Stimulated activated CD4-positive, alpha-beta T cell treated with anti-CD3 and anti-CD28 coated beads, Interleukin-1b, Interleukin-23, amount 100 ng/mL, for 48 hours (primary cell): ENCODE measurements at places on chromosomes 5 and 9.
A peak's percentile ranks its signal among the peaks of the same experiment; 100 is the strongest.

DNA sequence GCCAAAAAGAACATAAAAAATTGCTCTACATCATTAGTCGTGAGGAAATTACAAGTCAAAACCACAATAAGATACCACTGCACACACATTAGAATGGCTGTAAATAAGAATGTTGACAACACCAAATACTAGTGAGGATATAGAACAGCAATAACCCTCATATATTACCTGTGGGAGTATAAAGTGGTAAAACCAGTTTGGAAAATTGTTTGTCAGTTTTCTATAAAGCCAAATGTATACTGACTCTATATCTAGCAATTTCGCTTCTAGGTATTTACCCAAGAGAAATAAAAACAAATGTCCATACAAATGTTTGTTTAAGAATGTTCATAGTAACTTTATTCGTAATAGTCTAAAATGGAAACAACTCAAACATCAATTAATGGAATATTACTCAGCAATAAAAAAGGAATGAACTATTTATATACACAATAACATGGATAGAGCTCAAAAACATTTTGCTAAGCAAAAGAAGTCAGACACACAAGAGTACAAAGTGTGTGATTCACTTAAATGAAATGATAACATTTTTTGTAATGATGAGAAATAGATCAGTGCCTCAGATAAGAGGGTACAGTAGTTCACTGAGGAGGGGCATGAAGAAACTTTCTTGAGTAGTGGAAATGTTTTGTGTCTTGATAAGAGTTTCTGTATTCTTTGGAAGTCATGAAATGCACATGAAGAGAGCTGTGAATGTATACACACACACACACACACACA lies 219.6 kb upstream of the ZNF462 start:
- DNase-seq = no peak

DNA sequence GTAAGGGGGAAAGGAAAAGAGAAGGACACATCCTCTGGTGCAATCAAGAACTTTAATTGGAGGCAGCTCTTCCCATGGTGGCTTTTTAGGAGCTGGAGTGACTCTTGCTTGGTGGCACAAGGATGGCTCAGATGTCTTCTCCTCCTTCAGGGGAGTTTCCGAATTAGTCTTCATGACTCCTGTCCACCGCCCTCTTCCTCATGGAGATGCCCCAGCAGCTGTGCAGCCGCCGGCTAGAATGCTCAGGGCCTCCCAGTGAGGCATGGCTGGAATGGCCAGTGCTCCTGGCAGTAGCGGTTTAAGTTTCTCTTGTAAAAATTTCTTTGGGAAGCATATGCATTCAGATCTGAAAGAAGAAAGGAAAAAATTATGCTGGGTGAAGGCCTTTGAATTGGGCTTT lies 8.8 kb upstream of the TEX53 start:
- DNase-seq = no peak

DNA sequence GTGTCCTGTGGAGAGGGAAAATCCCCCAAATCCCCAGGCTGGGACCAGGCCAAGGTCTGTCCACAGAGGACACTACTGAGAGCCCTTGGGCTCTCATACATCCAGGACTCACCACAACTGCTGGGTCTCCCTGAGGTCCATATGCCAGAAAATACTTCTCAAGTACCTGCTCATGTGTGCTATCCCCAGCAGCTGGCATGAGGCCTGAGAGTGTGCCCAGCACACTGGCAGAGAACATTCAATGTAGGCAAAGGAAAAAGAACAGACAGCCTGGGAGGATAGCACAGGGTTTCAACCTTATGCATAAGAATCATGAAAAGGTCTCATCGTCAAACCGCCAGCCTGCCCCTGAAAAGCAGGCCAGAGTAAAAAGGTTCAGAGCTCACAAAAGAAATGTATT lies 154.1 kb upstream of the TAS2R1 start:
- DNase-seq = no peak

- DNase-seq = peak; percentile 54
Observed at GRCh38 chr9:2016408-2017330, 1.5 kb downstream of the SMARCA2 start.

DNA sequence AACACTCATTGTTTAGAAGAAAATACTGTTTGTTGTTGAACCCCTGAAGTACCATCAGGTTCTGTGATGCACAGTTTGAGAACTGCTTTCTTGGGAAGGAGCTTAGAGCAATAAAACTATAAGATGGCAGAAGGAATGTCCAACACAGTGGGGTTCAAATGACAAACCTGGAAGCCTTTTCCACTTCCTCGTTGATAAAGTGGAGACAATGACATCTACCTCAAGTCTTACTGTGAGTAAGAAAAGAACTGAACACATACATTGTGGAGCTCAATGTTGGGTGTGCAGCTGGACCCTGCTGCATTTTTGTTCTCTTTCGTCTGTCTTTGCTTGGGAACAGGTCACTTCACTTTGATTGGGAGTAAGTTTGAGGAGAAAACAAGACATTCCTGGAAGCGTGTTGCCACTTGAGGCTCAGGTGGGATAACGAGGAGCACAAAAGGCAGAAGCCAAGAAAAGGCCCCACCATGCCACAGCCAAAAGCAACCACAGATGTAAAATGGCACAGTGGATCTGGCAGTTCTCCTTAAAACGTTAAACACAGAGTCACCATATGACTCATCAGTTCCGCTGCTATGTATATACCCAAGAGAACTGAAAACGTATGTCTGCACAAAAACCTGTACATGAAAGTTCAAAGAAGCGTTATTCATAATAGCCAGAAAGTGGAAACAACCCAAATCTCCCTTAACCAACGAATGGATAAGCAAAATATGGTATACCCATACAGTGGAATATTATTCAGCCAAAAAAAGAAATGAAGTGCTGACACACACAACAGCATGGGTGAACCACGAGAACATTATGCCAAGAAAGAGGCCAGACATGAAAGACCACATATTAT lies 42.9 kb upstream of the SUB1 start:
- DNase-seq = peak; percentile 28

DNA sequence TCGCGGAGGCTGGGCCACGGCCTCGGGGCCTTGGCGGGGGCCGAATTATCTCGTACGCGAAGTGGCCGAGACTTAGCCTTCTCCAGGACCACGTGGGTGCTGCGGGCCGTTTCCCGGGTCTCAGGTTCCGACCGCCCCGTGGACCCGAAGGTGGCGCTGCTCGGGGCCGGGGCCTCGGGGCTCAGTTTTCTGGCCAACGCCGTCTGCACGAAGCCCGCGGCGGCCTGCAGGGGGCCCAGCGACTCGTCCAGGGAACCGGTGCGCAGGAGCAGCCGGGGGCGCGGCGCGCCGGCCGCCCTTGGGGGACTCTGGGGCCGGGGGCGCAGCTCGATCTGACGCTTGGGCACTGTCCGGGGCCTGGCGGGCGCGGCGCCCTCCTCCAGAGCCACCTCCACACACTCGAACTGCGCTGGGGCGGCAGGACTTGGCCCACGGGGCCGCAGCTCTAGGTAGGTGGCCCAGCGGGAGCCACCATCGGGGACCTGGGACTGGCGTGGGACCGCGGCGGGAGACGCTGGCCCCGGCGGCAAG lies 716 bp downstream of the PROB1 start:
- DNase-seq = no peak
